ENCODE measurements at places on chromosomes 4 and X.

DNA sequence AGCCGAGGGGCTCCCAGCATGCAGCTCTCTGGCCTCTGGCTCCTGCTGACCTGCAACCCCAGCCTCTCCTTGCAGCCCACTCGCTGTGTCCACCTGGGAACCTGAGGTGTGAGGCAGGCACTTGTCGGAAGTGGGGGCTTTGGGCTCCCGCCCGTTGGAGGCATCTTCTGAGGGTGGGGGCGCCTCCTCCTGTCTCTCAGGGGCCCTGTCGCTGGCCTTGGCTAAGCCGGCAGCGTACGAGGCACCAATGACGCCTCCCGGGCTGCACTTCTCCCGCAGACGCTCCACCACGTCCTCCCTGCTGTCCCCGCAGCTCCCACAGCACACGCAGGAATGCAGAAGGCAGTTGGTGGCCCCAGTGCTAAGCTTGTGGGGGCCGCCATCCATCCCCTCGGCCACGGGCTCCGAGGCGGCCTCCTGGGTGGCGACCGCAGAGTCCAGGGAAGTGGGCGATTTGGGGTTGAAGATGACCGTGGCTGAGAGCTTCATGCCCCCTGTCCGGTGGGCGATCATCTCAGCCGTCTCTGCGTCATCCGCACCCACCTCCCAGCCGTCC lies 42.5 kb upstream of the MXD4 start:
- no peak for DNase-seq

GRCh38 chr4:166972071-166972470 lies 262.2 kb downstream of the SPOCK3 start:
- no peak for DNase-seq

DNA sequence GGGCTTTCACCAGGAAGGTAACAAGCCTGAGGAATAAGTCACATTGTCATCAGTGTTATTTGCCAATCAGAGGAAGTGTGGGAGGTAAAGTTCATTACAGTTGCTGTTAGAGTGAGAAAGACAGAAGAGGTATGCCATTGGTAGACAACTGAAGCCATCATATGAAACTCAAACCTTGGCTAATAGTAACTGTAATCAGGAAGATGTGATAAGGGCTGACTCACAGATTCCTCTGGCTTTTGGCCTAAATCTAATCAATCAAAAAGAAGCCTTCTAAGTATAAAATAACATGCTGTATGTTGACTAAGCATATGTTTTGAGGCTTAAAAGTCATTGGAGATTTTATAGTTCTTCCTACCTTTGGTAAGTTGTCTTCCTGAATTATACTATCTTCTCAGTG lies 242.8 kb downstream of the PCDH7 start:
- DNase-seq = no peak

DNA sequence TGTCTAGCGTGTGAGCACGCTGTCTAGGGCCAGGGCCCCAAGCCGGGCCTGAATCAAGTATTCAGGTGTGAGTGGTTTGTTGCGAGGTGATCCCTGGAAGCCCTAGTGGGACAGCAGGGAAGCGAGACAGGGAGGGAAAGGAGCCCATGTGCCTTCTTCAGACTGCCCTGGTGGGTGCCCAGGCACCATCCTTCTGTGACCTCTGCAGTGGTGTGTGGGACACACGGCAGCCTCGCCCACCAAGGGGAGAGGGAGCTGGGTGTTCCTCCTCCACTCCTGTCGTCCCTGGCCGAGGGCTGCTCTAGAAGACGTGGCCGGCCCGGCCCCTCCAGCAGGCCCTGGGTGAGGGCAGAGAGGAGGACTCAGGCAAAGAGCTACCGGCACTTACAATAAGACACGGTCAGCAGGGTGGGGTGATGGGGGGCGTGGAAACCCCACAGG lies 47.4 kb downstream of the HTRA3 start:
- no peak for DNase-seq

DNA sequence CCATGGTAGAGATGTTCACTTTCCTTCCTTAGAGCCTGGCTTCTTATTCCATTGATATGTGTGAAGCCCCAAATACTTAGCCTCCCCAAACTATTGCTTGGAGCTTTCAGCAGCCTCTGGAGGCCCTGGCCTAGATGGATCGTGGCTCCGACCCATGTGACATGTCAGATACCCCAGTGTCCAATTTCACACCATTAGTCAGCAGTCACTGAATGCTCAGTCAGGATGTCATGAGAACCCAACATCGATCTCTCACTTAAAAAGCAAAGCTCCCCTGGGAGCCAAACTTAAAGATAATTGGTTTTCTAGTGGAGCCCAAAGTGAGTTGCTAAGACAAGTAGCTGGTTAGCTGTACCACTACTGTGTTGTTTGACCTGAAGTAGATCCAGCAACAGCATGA lies 41.6 kb upstream of the IGSF1 start:
- DNase-seq = no peak

GRCh38 chrX:85084770-85085393 lies 81.2 kb downstream of the APOOL start:
- DNase-seq = no peak

Measured in cortex of kidney (tissue), 1 donor.